ENCODE measurements at places on chromosomes 4 and X.
A peak's percentile ranks its signal among the peaks of the same experiment; 100 is the strongest.

GRCh38 chr4:150950657-150951288, 64.3 kb downstream of the LRBA start:
- no peak for DNase-seq

GRCh38 chr4:151922811-151923210, 162.0 kb upstream of the GATB start:
- no peak for DNase-seq

DNA sequence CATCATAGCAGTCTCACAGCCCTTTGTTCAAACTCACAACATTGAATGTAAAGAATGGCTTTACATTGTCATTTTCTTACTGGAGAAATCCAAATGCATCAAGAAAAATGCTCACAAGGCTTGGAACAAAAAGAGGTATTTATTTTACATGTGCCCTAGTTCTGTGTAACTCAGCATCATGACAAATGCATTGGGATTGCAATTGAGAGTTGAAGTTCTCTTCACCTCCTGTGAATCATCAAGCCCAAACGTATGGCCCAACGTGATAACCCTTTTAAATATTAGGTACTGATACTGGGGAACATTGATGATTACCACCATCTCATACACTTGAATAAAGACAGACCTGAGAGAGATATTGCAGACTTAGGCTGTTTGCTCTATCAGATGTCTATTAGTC, 61.6 kb downstream of the GASK1B start:
- DNase-seq = no peak

GRCh38 chr4:109164011-109164410, 138.4 kb downstream of the COL25A1 start:
- DNase-seq = peak; percentile 84

DNA sequence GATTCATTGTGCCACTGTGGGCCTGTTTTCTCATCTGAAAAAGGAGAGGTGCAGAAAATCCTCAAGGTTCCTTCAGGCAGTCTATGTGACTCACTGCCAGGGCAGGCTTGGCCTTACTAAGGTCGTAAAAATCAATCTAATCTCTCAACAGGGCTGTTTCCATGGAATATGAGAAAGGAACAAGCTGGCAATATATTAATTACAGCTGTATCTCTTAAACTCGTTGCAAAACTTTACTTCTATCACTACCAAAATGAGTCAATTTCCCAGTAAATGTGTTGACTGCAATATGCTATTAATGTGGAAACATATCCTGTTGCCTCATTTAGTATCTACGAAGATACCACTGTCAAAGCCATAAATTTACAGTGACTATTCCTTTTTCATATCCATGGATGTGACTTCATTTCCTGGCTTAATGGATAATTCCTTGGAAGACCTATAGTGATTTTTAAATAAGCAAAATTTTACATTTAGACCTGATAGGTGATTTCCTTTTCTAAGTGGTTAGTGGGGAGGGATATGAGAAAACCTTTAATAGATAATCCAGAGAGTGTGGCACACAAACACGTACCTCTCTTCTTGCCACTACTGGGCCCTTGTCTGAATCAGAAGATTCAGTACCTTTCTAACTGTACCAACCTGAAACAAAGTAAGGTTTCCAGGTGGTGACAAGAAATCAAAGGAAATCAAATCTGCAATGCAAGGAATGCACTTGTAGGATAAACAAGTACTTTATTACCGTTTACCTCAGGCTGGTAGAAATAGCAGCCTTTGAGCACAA, 127.4 kb upstream of the FTHL17 start:
- peak; percentile 18 for DNase-seq

DNA sequence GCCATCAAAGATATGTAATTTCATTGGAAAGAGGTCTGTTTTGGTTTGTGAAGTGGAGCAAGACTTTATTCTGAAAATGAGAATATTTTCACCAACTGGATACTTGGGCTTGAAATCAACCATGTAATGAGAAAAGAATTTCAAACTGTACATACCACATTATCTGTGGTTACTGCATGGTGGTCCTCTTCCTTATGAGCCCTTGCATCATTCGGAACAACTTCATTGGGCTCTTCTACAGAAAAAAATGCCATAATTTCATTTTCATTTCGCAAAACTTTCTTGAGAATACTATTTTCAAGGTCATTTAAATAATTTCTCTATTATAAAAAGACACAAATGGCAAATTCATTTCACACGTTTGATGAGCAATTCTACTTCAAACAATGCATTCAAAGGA, 148.6 kb upstream of the RPS6KA6 start:
- DNase-seq = no peak

- DNase-seq = no peak
Observed at GRCh38 chrX:136495043-136495442, 2.3 kb upstream of the HTATSF1 start.

GRCh38 chr4:78774417-78774816, 1.7 kb upstream of the BMP2K start:
- peak; percentile 39 for DNase-seq

DNA sequence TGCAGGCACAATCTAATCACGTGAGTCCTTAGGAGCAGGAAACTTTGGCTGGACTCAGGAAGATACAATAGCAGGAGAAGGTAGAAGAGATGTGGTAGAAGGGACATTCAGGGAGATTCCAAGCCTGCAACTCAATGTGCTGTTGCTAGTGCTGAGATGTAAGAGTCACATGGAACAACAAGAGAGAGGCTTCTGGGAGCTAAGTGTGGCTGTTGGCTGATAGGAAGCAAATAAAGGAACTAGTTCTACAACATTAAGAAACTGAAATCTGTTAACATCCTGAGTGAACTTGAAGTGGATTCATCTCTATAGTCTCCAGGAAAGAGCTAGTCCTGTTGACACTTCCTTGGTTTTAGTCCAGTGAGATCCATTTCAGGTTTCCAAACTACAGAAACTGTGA, 1207.4 kb downstream of the ADGRL3 start:
- DNase-seq = no peak

DNA sequence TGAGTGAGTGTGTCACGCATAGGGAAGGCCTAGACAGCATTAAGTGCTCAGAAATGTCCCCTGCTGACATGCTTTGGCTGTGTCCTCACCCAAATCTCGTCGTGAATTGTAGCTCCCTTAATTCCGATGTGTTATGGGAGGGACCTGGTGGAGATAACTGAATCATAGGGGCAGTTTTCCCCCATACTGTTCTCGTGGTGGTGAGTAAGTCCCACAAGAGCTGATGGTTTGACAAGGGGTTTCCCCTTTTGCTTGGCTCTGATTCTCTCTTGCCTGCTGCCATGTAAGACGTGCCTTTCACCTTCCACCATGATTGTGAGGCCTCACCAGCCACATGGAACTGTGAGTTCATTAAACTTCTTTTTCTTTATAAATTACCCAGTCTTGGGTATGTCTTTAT, 78.0 kb downstream of the NSUN7 start:
- no peak for DNase-seq

GRCh38 chrX:72094894-72095293, 36.8 kb downstream of the RTL5 start:
- DNase-seq = no peak

- peak; percentile 28 for DNase-seq
Observed at GRCh38 chrX:10450959-10451355, 169.4 kb downstream of the MID1 start.

DNA sequence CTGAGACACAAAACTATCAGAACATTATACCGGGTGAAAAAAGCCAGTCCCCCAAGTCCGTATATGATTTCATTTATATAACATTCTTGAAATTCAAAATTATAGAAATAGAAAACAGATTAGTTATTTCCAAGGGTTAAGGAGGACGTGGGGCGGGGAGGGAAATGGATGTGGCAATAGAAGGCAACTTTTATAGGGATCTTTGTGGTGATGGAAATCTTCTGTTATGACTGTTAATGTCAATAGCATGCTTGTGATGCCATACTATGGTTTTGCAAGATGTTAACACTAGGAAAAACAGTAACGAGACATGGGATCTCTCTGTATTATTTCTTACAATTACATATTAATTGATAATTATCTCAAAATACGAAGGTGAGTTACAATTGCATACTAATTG, 96.4 kb downstream of the LNX1 start:
- DNase-seq = no peak

- no peak for DNase-seq
Observed at GRCh38 chrX:77453190-77453589, 6.0 kb downstream of the FGF16 start.

DNA sequence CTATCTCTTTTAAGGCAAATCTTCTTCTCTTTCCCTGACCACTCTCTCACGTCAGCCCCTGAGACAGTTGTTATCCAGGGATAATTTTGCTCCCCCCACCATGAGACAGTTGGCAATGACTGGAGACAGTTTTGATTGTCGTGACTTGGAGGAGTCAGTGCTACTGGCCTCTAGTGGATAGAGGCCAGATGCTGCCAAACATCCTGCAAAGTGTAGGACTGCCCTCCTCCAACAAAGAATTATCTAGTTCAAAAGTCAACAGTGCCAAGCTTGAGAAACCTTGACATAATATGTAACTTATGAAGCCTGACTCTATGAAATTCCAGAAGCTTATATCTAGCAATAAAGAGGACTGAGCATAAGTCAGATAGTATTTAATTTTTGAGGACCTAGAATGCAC, 502.1 kb upstream of the IGFBP7 start:
- no peak for DNase-seq

DNA sequence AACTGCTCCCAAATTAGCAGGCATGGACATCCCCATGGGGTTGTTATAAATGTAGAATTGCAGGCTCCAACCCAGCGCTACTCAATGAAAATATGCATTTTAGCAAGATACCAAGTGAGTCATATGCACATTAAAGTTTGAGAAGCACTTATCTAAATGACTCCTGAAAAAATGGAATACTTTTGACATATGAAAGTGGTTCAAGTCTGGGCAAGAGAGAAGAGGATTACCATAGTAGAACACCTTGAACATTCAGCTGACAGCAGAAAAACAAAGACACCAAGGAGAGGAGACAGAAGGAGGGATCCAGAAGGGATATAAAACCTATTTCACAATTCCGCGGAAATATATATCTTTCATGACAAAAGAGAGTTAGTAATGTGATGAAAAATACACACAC, 63.2 kb upstream of the CT83 start:
- DNase-seq = no peak

DNA sequence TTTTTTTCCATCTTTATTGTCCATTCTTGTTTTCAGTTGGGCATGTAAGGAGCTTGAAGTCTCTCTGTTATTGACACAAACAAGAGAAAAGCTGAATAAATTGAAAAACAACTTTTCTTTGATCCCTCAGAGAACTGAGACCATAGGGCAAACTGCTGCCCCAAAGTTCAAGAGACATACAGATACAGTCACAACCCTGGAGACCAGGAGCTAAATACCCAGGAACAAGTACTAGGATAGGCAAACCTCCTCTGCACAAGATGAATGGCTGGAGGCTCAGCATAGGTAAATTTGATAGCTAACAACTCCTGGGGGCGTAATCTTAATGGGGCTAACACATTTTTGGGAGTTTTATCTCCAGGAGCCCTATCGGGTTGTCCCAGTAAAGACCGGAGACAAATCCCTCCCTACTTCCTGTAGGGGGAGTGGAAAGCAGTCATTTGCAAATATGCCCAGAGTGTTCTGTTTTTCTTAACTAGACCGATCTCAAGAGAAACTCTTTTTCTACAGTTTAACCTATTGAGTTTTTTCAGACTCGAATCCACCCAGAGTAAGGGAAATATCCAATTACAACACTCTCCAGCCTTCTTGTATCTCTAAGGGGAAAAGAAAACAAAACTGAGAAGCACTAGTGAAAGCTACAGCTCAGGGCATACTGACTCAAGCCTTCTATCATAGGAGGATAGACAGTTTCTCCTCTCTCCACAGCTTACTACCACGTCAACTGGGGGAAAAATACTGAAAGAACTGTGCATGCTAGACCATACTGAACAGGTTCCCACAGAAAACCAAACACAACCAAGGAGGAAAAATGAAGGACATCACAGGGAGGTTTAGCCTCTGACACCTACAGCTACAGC, 23.1 kb downstream of the MAGEA8 start:
- DNase-seq = no peak

DNA sequence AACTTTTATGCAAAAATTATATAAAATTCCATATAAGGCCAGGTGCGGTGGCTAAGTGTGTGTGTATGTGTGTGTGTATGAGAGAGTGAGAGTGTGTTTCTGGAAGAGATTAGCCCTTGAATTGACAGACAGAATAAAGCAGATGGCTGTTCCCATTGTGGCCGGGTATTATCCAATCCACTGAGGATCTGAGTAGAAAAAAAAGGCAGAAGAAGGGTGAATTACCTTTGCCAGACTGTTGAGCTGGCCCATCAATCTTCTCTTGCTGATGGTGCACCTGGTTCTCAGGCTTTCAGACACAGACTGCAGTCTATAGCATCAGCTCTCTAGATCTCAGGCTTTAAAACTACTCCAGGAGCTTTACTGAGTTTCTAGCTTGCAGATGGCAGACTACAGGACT, 92.2 kb upstream of the SLIT2 start:
- DNase-seq = no peak

- no peak for DNase-seq
Observed at GRCh38 chrX:109036624-109037023, 300.3 kb upstream of the IRS4 start.

GRCh38 chrX:76987381-76987780, 459.8 kb upstream of the FGF16 start:
- DNase-seq = no peak

DNA sequence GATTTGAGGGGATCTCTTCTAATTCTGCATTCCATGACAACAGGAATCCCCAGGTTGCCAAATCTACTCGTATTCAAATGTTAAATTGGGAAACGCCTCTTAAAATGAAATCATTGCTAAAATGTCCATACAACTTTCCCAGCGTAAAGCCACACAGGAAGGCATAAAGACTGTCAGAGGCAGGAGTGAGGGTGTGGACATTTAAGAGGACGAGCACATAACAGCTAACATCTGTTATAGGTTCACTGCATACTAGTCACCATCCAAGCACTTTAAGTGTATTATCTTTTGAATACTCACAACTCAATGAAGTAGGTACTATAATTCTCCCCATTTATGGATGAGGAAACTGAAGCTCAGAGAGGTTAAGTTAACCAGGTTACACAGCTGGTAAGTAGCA, 35.6 kb downstream of the ATG4A start:
- no peak for DNase-seq

DNA sequence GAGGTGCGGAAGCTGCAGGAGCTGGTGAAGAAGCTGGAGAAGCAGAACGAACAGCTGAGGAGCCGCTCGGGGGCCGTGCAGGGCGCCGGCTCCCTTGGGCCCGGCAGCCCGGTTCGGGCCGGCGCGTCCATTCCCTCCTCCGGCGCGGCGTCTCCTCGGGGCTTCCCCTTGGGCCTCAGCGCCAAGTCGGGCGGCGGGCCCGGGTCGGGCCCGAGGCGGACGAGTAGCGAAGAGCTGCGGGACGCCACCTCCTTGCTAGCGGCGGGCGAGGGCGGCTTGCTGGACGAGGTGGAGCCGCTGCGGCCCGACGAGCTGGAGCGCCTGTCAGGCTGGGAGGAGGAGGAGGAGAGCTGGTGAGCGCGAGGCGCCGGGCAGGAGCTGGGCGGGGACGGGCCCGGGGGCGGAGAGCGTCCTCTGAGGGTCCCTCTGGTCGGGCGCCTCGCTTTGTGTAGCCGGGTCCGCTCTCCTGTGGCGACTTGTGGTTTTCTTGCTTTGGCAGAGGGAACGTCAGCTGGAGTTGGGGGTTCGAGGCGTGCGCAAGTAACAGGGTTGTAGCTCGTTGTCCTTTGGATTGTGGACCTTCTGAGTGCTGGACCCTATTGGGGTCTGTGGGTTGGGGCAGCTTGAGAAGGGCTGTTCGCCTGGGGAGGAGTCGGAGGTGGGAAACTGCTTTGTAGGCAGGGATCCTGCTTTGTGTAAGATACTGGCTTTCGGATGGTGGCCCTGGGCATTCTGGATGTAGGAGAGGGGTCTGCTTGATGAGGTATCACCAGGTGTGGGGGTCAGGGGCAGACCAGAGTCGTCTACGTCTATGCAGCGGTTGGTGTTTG, 662 bp downstream of the SLAIN2 start:
- DNase-seq = no peak
